A172 (cell line): ENCODE measurements at places on chromosomes 2 and 18. TPM values are rescaled to one million over a fixed set of nuclear protein-coding genes. Genes with fewer than 3 reads are reported as not detected.
A peak's percentile ranks its signal among the peaks of the same experiment; 100 is the strongest.

DNA sequence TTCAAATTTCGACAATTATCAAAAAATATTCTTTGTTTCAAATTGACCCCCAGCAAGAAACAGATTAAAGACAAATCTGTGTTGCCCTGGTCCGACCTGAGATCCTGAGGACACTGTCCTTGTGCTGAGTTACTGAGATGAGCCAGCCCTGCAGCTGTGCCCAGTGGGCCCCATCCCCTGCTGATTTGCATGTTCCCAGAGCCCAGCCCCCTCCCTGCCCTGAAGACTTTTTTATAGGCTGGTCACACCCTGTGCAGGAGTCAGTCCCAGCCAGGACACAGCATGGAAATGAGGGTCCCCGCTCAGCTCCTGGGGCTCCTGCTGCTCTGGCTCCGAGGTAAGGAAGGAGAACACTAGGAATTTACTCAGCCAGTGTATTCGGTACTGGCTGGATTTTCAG, 31.4 kb upstream of the ZNG1B start:
- DNase-seq: no peak

DNA sequence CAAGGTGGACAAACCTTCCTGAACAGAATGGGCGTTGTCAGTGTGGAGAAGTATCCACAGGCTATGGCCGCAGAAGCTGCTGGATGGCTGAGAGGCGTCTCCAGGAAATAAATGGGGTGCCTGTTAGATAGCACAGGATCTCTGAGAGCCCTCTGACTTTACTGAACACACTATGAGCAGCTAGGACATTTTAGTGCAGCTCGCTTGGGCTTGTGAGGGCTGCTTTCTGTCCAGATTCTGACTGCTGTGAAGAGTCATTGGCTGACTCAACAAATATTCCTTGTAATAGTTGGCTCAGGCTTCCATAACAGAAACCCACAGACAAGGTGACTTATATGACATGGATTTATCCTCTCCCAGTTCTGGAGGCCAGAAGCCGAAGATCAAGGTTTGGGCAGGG, 100.2 kb upstream of the SNTG2 start:
- DNase-seq: no peak

DNA sequence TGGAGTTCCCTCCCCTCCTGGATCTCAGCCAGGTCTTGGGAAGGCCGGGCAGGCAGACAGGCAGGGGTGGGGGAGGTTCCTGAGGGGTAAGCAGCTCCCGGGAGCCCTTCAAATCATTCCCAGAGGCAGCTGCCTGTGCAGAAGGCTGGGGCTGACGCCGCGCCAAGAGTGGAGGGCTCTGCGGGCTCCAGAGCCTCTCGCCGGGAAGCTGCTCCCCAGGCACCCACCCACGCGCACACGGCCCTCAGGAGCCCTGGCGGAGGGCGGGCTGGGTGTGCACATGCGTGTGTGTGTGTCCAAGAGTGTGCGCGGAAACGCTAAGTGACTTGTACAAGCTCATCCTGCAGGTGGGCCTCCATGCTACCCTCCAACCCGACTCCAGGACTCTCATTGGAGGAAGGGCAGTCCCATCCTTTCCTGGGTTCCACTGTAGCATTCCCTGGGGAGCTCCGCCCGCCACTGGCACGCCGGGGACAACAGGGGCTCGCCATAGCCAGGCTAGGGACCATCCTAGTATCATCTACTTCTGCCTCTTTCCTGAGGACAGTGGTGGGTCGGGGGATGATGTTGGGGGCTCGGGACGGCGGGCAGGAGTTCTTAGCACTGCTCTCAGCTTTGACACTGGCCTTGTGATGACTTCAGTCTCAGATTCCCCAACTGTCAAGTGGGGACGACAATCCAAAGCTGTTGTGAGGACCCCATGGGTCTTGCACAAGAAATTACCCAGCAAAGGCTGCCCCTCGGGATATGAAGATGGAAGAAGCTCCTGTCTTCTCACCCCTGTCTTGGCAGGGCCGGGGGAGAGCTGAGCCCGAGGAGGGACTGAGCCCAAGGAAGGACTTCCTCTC, 50.3 kb downstream of the INHBB start:
- DNase-seq: no peak

DNA sequence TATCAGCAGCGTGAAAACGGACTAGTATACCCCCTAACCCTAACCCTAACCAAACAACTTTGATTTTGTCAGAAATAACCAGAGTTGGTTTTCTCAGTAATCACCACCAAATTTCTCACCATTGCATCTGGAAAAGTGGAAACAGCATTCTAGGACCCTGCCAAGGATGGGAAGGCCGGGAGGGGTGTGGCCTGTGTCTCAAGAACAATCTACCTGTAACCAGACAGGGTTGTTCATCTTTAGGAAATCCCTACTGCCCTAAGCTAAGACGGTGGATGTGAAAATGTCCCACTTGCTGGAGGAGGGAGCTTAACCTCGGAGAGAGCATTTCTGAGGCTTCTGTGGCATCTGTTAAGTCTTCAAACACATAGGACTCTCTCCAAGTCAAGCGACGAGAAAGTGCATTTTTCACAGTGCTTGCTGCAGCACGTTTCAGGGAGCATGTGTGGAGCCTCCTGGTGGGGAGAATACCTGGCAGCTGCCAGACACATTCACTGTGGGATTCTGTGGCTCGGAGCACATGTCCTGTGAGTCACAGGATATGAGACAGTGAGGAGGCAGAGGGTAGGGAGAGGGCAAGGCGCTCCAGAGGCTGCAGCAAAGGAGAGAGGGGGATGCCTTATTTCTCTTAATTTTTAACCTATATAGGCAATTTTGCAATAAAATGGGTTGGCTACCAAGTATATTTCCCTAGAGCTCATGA, 207.5 kb downstream of the SPP2 start:
- DNase-seq: peak; percentile 99

DNA sequence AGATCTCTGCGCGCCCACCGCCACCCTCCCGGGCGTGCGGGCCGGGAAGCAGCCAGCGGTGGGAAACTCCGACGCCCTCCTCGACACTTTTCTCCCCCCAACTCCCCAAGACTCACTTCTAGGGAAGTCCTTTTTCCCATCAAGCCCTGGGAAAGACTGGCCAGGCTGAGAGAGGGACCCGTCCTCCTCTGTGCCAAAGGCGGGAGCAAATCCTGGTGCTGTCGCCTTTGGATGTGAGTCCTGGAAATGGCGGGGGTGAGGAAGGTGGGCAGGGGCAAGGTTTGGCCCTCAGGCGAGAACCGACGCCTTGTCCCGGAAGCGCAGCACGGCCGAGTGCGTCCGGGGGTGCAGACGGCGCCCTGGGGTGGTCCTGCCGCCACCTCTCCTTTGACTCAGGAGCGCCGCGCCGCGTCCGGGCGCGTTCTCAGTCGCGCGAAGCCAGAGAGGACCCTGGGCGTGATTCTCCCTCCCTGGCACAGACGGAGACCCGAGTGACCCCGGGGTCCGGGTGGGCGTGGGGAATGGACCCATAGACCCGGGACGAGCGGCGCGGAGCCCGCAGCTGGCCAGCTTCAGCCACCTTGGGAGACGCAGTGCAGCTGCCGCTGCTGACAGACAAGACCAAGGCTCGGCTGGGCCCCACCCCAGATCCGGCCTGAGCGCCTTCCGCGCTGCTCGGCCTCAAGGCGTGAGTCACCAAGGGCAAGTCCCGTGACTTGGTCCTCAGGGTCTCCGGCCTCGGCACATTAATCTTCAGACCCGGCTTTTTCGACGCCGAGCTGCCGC, 3.5 kb upstream of the LBX2 start:
- peak; percentile 42 for DNase-seq

GRCh38 chr2:1995081-1995480, 250.8 kb upstream of the PXDN start:
- DNase-seq: no peak

- DNase-seq: no peak
Observed at GRCh38 chr2:27245626-27246025, 17.2 kb downstream of the SLC30A3 start.

GRCh38 chr2:113212245-113213060, 38.7 kb downstream of the PSD4 start:
- DNase-seq: peak; percentile 47

GRCh38 chr18:59059140-59059539, 80.5 kb upstream of the SEC11C start:
- DNase-seq: no peak

- peak; percentile 68 for DNase-seq
Observed at GRCh38 chr2:64675860-64676259, 22.1 kb upstream of the SERTAD2 start.

GRCh38 chr2:169393068-169393590, 30.8 kb upstream of the LRP2 start:
- DNase-seq: no peak

GRCh38 chr2:232926431-232926939, 56.4 kb downstream of the SNORC start:
- DNase-seq: no peak

DNA sequence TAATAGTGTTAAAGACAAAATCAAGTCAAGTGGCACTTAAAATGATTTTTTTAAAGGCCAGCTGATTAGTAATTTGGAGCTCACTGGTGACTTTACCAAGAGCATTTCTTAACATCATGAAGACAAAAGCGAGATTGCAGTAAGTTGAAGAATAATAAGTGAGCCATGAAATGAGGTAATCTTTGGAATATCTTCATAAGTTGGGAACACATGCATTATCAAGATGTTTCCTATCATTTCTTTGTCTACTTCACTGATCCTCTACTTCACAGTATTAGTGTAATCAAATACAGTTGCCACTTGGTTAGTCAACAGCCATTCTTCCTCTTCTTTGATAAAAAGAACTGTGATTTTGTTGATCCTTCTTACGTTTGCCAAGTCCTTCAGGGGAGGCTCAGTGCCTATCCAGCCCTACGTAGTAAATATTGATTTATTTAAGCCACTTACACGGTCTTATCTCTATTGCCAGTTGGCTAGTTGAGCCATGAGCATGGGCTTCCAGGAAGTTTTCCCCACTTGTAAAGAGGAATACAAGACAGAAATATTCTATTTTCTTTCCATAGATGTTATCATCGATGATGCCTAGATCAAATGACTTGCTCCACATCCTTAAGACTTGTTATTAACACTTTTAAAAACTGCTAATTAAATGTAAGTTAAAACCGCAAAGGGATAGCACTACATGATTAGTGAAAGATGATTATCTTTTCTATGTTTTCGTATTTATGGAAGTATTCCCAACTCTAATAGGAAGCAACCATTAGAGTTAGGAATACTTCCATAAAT, 46.1 kb downstream of the YES1 start:
- DNase-seq: no peak

The MYL1 gene
- total RNA-seq: 0.24 TPM in 1 of 2 replicates, not detected in the other

The GPD2 gene
- 93.5 and 114 TPM in 2 replicates for total RNA-seq

The PROKR1 gene
- not detected in 2 replicates for total RNA-seq

The MALL gene
- total RNA-seq: 184 and 298 TPM in 2 replicates

The RHBDD1 gene
- 3.9 and 5.1 TPM in 2 replicates for total RNA-seq

The STARD7 gene
- total RNA-seq: 191 and 196 TPM in 2 replicates
